ENCODE measurements at places on chromosomes 12 and 14.

DNA sequence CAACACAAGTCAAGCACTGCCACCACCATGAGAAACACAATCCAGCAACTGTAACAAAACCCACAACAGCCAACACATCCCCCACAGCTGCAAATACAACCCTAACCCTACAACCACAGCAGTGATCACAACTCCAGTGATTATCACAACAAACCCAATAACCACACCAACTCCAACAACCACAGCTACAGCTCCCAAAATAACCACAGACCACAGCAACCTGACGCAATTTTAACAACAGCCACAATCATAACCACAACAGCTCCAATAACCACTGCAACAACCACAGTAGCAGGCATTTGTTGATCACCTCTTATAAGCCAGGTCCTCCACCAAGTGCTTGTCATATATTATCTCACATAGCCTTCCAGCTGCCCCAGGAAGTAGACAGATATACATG, 42.2 kb upstream of the FAM181A start:
- no peak for DNase-seq

DNA sequence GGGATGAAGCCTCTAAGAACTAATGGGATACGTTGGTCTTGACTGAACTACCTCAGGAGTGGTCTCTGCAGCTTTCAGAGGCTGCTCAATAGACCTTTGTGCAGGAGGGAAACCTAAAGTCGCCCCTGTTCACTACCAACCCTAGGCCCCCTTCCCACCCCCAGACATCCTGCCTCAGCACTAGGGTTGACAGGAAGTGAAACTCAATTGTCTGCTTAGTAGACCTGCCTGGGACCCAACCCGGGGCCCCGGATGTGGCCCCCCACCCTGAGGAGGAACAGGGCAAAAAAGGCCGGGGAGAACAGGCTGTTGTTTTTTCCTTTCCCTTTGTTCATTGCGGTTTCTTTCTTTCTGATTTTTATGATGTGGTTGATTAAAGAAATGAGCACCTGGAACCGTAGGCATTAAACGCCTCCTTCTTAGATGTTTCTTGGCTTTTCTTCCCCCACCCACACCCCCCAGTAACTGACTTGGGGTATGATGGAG, 1.6 kb upstream of the DGKA start:
- DNase-seq, result peak; percentile 94

- DNase-seq, result no peak
These were observed 30.7 kb upstream of the ESR2 start for GRCh38 chr14:64324895-64325294.

GRCh38 chr12:69430942-69431590, 39.1 kb upstream of the FRS2 start:
- no peak for DNase-seq

GRCh38 chr12:116540622-116541152, 18.5 kb upstream of the MAP1LC3B2 start:
- no peak for DNase-seq

- DNase-seq, result no peak
These were observed 21.7 kb upstream of the HELB start for GRCh38 chr12:66280561-66280960.

DNA sequence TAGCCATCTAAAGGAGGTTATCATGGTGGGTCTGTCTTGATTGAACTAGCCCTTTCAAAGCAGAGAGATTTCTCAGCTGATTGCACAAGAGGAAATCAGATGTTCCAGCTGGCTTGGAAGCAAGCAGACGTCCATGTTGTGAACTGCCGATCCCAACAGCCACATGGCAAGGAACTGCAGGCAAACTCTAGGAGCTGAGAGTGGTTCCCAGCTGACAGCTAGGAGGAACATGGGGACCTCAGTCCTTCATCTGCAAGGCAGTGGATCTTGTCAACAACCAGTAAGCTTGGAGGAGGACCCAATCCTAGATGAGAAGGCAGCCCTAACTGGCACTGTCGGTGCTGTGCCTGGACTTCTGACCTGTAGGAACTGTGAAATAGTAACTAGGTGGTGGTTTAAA, 7.7 kb downstream of the ACVR1B start:
- no peak for DNase-seq

DNA sequence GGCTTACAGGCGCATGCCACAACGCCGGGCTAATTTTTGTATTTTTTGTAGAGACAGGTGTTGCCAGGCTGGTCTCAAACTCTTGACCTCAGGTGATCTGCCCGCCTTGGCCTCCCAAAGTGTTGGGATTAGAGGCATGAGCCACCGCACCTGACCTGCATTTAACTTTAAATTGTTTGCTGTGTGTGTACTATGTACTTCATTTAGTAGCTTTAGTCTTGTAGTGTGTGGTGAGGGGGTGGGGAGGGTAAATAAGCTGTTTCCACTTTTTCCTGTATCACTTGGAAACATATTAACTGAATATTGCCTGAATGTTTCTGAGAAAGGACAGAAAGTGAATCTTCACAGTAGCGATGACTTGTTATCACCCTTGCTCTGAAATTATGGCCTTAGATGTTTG, 8.5 kb downstream of the DLST start:
- DNase-seq, result no peak

GRCh38 chr14:103143506-103143905, 20.2 kb downstream of the TNFAIP2 start:
- no peak for DNase-seq

GRCh38 chr12:110343114-110343513, 60.4 kb downstream of the ANAPC7 start:
- no peak for DNase-seq

GRCh38 chr14:54344445-54344844, 52.4 kb upstream of the CDKN3 start:
- no peak for DNase-seq

DNA sequence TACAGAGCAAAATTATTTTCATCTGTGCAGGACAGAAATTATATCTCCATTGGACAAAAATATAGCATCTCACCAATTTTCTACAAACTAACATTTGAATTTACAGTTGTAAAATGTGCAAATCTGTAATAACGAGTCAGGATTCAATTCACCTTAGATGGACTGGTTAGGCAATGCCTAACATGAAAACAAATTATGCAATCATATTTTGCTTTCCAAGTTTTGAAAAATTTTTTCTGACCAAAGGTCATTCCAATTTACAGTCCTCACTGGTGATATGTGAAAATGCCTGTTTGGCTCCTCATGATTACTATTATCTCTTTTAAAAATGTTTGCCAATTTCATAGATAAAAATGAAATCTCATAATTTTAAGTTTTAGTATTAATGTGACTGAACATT, 6.5 kb upstream of the CPM start:
- DNase-seq, result no peak

DNA sequence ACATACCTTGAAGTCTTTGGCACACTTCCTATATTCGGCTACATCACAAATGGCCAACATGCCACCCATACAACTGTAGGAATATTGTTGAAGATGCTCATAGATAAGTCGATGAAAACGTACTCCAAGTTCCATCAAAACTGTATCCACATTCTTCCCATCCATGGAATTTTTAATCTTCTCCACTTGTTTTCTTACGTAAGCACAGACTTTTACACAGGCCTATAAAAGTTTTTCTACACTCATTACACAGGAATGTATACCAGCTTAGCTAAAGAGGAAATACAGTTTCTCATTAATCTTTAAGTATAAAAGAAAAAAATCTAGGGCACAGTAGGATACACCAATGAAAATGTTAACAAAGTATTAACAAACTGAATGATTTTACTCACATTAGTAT, 59.1 kb downstream of the EXOC5 start:
- DNase-seq, result no peak

DNA sequence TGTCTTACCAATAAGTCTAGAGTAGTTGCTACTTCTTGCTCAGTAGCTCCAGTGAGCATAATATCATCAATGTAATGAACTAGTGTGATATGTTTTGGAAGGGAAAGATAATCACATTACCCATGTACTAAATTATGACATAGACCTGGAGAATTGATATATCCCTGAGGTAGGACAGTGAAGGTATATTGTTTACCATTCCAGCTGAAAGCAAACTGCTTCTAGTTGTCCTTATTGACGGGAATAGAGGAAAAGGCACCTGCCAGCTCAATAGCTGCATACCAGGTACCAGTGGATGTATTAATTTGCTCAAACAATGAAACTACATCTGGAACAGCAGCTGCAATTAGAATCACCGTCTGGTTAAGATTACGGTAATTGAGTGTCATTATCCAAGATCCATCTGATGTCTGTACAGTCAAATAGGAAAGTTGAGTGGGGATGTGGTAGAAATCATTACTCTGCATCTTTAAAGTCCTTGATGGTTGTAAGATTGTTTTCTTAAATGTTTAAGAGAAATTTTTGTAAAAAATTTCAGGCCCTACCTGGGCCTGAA, 100.0 kb upstream of the ARHGAP5 start:
- DNase-seq, result no peak

DNA sequence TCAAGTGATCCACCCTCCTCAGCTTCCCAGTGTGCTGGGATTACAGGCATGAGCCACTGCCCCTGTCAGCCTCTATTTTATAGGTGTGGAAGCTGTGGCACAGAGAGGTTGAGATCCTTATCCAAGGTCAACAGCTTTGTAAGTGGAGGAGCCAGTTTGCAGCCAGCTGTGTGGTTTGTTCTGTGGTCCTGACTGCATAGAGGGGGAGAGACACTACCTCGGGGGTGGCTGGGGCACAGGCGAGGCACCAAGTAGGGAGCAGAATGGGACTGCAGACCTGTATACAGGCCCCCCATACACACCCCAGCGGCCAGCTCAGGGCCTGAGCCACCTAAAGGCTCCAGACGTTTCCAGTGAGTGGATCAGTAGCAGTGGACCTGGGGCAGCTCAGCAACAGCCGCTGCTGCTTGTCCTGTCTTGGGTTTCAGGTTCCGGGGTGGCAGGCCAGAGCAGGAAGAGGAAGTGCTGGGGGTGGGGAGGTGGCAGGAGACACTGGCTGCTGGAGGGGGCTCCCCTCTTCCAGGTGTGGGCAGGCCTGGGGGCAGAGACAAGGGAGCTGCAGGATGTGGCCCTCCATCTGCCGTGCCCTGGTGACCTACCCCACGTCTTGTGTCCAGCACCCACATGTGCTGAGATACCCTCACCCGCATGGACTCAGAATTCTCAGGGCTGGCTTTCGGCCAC, 11.0 kb downstream of the ORAI1 start:
- peak; percentile 67 for DNase-seq

DNA sequence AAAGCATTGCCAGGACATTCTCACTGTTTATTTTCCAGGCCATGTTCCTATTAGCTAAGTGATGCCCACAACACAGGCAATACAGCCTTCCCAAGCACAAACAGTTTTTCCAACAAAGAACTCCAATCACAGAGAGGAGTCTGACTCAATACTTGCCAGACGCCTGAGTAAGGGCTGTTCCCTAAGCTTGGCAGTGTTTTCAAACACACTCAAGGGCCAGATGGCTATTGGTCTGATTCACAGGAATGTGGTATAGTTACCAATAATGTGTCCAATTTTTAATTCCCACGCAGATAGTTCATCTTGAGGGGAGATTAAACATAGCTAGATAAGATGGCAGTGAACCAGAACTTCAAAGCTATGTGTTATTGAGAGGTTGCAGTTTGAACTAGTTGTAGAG, 381.0 kb downstream of the SNAPC1 start:
- no peak for DNase-seq

DNA sequence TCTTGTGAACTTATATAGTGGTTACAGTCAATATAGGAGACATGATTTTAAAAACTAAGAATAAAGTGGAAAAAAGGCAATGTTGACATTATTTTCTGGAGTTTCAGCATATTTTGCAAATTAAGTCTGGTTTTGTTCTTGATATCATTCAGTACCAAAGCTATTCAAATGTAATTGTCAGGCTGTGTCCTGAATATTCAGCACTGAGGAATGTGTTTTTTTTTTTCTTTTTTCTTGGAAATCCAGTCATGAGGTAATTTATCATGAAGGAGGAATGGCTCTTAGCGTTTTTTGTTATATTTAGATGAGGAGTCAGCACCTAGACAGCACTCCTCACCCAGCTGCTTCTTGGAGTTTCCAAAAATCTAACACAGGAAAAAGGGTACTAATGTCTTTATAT, 225.5 kb downstream of the CCDC91 start:
- no peak for DNase-seq

- no peak for DNase-seq
These were observed 37.9 kb downstream of the MDM1 start for GRCh38 chr12:68294251-68294650.

DNA sequence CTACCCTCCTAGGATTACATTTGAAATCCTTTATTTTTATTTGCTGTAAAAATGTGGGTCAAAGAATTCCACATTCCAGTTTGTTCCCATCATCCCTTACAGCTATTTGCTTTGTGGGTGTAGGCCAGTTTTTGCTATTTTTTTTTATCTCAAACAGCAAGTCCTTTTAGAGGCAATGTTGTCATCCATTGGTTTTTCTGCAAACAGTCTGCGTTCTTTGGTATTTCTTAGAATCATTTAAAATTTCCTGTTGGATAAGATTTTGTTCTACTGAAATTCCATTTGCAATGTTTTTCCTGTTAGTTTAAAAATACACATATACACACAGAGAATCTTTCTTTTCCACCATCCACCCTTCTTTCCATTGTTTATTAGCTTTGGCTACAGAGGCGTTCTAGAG, 53.3 kb upstream of the STK38L start:
- no peak for DNase-seq

- DNase-seq, result no peak
These were observed 26.9 kb downstream of the PPM1A start for GRCh38 chr14:60275932-60276331.

GRCh38 chr12:100199347-100200149, 1.1 kb upstream of the ACTR6 start:
- peak; percentile 84 for DNase-seq

DNA sequence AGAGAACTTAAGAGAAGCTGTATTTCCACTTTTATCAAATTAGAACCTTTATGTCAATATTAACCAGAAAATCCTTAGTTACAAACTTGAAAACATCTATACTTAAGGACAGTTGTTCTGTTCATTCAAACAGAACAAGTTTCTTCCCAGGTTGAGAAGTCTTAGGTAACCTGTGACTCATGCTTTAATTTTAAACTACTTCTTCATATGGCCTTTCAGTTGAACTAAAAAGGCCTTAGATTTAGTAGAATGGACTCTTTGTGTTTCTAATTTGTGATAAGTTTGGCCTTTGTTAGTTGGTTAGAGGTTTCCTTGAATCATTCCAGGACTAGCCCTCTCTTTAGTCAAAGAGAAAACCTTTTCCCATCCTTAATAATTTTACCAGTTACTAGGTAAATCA, 274.2 kb downstream of the FUT8 start:
- no peak for DNase-seq

DNA sequence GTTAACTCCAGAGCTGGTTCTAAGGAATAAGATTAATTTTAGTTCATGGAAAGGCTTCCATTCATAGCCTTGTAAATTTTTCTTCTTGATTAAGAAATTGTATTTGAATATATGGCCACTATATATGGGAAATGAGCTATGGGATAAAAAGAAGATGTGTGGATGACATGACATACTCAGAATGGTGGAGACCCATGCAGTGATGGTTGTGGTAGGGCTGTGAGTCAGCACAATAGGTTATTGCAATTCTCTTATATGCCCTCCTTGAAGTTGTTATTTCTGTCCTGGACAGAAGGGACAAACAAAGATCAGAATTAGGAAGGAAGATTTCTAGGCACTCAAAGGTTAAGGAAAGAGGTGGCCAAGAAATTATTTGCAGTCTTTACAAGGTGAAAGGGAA, 21.5 kb downstream of the RASSF9 start:
- no peak for DNase-seq

- DNase-seq, result no peak
These were observed 47.8 kb downstream of the CCDC88C start for GRCh38 chr14:91369628-91370445.

Data from activated CD4-positive, alpha-beta T cell treated with anti-CD3 and anti-CD28 coated beads, Interleukin-2, amount 10 ng/mL, durations not matched to agents 7 days and 5 days (primary cell).